Stimulated activated CD4-positive, alpha-beta T cell treated with anti-CD3 and anti-CD28 coated beads, Interleukin-12 subunit alpha, Interleukin-12 subunit beta, amount 100 ng/mL, for 24 hours (primary cell): ENCODE measurements at places on chromosomes 6 and 20.

DNA sequence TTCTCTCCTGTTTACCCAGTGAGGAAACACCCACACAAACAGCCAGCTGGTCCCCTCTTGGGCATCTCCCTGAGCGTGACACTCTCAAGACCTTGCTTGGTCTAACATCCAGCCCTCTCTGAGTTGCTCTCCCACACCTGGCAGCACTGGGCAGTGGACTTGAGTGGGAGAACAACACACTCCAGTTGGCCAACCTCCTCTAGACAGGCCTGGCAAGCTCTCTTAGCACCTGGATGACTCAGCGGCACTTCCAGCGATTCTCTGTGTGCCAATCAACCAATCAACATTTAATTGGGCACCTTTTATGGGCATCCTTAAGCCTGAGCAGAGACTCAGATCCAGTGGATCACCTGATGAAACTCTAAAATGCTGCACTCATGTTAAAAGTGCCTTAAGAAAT is 76.6 kb upstream of the QKI start:
- no peak for DNase-seq

- DNase-seq: no peak
Observed at GRCh38 chr6:159758031-159759001, 3.5 kb upstream of the ACAT2 start.

GRCh38 chr6:63023726-63024125 is 187.5 kb upstream of the FKBP1C start:
- no peak for DNase-seq

- DNase-seq: no peak
Observed at GRCh38 chr6:89858041-89858440, 28.4 kb downstream of the CASP8AP2 start.

DNA sequence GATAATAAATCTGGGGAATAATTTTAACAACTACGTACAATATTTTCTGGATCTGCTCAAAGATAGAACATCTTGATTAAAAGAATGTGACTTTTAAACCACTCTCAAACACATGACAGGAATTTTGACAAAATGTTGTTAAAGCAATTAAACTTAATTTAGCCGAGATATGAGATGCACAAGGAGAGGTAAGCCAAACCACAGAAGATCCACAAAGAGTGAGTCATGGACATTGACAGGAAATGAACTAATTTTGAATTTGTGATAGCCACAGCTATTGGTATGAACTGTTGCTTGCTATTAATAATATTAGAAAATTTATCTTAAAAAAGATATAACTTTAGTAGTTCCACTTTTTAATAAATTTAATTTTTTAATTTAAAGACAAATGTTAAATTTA is 27.8 kb upstream of the VGLL2 start:
- no peak for DNase-seq

DNA sequence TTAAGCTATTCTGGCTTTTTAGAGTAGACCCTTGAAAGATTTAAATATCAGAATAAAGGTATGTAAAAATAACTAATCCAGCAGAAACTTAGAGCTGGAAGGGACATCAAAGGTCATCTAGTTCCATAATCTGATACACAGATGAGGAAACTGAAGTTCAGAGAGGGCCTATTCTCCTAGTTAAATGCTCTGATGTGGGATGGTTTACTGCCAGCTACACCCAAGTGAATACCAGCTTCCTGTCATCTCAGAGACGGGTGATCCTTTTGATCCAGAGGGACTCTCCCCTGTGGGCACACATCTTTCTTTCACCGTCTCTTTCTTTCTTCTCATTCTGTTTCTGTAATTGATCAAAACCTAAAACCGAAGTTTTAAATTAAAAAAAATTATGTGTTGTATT is 94.1 kb downstream of the MAN1A1 start:
- no peak for DNase-seq

GRCh38 chr6:41637194-41638001 is 870 bp upstream of the MDFI start:
- no peak for DNase-seq

DNA sequence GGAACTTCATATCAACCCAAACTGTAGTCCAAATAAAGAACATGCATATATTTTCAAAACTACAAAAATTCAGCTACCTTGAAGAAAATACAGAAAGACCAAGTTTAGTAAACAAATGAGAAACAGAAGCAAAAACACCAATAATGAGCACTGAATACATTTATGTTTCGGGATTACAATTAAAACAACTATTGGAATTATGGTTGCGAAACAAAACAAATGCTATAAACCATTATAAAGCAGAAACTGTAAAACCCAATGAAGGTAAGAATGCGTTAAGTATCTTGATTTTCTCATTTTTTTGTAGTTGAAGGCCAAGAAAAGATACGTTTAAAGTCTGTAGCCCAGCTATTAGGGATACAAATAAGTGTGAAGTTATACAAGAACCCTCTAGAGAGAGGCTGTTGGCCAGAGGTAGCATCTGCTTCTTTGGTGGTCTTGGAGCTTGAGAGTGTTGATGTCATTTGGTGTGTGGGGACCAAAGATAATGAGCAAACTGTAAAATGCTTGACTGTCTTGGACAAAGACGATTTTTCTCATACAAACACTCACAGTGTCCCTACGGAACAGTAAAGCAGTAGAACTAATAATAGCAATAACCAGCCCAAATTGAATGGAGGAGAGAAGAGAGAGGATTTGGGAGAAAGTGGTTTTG is 111.5 kb downstream of the PRND start:
- no peak for DNase-seq

- DNase-seq: no peak
Observed at GRCh38 chr20:44357555-44358125, 2.1 kb downstream of the HNF4A start.

- no peak for DNase-seq
Observed at GRCh38 chr6:112193117-112193516, 61.2 kb downstream of the LAMA4 start.

DNA sequence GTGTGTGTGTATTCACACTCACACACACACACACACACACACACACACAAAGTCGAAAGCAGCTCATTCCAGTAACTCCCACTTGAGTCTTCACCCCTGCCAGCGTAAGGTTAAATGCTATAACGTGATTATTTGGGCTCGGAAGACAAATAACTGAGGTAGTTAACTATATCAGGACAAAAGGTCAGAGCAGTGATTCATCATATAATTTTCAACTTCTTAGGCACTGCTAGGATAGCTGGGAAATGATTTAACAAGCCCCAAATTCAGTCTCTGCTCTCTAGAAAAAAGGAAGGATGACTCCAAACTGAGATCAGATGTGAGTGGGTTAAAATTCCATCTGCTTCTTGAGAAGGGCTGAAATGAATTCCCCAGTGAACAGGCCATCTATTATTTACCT is 30.7 kb downstream of the HDGFL1 start:
- no peak for DNase-seq

DNA sequence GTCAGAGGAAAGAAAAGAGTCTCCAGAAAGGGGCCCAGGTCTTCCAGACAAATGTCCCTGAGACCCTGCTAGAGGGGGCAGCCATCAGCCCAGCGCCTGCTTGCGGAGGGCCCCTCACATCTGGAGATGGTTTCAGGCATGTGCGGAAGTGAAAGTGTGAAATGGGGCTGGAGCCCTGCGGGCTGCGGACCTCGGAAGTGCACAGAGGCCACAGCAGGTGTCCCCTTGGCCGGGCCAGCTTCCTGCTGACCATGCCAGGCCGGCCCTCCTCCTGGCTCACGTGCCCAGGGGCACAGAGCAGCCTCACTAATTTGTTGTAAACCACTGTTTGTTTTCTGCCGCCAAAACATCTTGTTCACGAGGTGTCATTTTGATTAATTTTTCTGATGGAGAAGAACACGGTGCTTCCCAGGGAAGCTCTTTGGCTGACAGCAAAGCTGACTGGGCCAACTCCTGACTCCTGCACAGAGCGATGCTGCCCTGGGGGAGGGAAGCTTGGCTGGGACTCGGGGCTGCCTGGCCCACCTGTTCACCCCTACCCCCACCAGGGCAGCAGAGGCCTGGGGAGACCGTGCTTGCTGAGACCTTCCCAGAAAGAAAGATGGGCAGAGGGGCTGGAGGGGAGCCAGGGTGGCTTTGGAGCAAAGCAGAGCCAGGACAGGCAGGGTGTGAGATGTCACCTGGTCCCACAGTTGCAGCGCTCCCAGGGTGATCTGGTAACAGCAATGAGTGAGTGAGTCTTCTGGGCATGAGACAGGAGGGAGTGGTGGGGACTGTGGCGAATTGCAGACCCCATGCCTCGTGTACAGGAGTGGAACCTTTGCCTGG is 54.2 kb downstream of the BCAS4 start:
- DNase-seq: no peak

GRCh38 chr20:50111829-50112495 is 988 bp downstream of the UBE2V1 start:
- DNase-seq: no peak
